ENCODE measurements at places on chromosomes 2 and 18.

GRCh38 chr18:45602926-45603325 lies 12.3 kb upstream of the SLC14A2 start:
- DNase-seq: peak; percentile 79

DNA sequence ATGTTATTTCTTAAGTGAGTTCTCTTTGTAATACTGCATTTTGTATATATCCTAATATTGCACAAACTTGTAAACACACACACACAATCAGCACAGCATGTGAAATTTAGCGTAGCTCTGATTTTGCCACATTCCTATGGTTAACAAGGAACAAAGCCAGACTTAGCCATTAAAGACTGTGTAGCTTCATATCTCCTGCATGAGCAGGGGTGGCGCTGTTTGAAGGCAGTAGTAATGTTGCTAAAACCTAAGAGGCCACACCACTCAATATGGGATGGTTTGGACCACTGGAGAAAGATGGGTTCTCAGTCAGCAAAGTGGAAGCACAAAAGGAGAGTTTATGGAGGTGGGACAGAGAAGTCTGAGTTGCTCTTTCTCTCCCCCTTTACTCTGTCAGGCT lies 61.1 kb upstream of the RND3 start:
- no peak for DNase-seq

- no peak for DNase-seq
Observed at GRCh38 chr2:39930175-39930917, 151.3 kb upstream of the THUMPD2 start.

- DNase-seq: no peak
Observed at GRCh38 chr2:206069417-206069816, 16.6 kb downstream of the INO80D start.

GRCh38 chr2:113167962-113168340 lies 5.8 kb upstream of the PSD4 start:
- no peak for DNase-seq

GRCh38 chr2:203811491-203812221 lies 55.9 kb upstream of the CTLA4 start:
- peak; percentile 89 for DNase-seq

DNA sequence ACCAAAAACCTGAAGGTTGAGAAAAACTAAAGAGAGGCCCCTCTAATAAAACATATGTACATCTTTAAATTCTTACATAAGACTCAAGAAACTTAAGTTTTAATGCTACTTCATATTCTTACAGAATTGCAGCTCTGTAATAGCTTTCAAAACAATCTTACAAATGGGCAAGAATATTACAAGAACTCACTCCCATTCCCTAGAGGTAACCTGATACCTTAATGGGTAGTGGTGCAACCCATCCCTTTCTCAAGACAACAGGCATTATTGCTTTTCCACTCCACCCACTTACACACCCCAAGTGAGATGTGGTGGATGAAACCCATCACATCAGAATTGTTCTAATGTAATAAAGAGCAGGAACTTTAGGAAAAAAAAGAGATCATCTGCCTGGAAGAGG lies 103.7 kb downstream of the RBMS1 start:
- DNase-seq: no peak

DNA sequence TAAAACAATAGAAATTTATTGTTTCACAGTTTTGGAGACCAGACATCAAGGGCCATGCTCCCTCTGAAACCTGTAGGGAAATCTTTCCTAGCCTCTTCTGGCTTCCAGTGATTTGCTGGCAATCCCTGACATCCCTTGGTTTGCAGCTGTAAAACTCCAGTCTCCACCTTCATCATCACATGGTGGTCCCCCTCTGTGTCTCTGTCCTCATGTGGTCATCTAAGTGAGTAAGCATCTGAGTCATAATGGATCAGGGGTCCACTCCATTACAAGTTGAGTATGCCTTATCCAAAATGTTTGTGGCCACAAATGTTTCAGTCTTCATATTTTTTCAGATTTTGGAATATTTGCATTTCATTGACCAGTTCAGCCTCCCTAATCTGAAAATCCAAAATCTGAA lies 5.6 kb upstream of the SGPP2 start:
- no peak for DNase-seq

DNA sequence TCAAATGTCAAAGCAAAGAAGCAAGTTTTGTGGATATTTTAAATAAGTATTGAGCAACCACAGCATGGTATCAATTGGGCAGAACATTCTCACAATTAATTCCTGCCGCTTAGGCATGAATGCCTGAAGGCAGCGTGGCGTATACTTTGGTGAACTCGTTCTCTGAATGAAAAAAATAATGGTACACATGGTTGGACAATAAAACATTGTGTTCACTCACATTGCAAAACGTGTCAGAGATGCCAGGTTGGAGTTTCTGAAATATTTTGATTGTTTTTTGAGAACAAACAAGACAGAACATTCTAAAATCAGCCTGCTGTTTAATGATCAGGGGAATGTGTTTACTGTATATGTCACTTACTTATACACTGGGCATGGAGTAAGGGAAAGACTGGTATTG lies 254.2 kb downstream of the CDH2 start:
- DNase-seq: no peak

DNA sequence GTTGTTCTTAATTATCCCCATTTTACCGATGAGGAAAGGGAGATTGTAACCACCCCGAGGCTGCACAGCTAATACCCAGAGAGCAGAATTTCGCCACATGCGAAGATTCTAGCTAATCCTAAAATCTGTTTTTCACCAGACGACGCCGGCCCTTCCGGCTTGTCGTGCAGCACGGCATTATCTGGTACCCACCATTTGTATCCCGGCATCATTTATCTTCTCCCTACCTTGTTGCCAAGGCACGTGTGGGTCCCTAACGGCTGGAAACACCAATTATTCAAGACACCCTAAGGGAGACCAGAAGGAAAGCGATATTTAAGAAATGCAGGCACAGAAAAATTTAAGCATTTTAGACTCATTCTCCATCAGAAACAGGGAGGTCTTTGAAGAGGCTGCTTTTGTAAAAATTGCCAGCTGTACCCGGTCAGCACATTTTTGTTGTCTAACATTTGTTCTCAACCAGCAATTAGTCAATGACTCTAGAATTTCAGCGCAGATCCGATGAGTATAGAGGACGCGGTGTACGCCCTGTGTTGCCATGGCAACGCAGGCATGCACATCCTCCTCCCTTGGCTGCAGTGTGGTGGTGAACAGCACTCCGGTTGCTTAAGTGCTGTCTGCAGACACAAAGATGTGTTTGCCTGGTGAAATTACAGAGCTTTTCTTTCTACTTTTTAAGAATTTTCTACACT lies 111.6 kb downstream of the AGAP1 start:
- DNase-seq: peak; percentile 80

DNA sequence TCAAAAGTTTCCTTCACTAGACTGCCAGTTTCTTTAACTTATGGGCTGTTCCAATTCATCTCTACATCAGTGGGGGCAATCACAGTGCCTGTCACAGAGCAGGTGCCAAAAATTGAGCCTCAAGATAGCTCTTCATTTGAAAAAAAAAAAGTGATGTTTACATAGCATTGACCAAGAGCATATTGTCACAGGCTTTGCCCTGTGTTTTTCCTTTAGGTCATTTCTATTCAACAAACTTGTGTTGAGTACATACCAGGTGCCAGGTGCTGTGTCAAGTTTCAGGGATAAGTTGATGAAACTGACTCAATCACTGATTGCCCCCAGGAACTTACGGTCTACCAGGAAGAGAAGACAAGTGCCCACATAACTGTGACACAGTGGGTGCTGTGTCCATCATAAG lies 22.2 kb upstream of the NT5C1B start:
- DNase-seq: no peak

GRCh38 chr18:31041271-31042083 lies 1.1 kb downstream of the DSC3 start:
- peak; percentile 36 for DNase-seq

DNA sequence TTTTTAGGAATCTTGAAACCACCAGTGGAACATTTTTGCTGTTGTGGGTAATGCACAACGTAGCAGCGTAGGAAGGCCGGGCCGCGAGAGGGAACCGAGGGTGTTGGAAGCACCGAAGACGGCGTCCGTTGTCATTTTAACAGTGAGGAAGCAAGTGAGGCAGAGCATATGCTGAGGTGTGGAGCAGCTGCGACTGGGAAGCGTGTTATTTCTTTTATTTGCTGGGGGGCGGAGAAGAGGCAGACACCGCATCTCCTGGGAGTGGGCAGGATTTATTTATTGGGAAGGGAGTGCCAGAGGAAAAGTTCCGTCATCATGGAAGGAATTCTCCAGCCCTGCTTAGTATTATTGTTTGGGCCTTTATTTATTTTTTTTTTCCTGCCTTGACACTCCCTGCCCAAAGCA lies 232.8 kb downstream of the KLHL29 start:
- DNase-seq: no peak

- no peak for DNase-seq
Observed at GRCh38 chr2:70718241-70718640, 49.8 kb downstream of the ADD2 start.

- DNase-seq: no peak
Observed at GRCh38 chr2:95026471-95027368, 1.2 kb downstream of the MAL start.

GRCh38 chr2:8413589-8414135 lies 268.2 kb upstream of the ID2 start:
- no peak for DNase-seq

DNA sequence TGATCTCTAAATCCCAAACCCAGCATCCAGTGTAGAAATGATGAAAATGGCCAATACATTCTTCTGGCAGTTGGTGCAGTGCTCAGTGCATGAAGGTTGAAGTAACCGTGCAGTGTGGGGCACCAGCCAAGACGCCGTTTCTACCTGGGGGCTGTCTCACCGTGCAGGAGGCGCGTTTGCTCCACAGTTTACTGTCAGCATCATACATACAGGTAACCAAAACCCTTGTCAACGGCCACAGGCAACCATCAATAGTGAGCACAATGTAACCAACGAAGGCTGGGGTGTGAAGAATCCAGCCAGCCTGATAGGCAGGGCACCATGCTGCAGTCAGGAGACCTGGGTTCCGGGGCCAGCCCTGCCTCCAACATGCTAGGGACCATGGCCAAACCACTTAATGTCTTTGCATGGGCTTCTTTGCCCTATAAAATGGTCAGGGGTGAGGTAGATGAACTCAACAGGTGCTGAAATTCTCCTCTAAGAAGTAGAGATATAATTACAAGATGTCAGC lies 127.5 kb upstream of the ID2 start:
- DNase-seq: no peak

GRCh38 chr2:97805776-97806175 lies 92.4 kb downstream of the ZAP70 start:
- DNase-seq: no peak

DNA sequence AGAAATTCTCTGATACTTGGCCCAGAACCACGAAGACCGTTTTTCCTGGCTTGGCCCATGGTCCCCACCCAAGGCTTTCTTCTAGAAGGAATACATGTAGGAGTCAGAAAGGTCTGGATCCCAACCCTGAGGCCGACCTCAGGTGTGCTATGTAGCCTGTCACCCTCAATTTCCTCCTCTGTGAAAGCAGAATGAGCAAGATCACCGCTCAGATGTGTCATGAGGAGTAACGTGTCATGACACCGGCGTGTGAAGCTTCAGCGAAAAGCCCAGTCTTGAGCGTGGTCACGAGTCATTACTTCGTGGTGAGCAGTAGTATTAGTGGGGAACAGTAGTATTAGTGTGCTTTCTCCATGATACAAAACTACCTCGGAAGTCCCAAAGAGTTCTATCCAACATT lies 103.4 kb downstream of the ALPK2 start:
- DNase-seq: peak; percentile 89

DNA sequence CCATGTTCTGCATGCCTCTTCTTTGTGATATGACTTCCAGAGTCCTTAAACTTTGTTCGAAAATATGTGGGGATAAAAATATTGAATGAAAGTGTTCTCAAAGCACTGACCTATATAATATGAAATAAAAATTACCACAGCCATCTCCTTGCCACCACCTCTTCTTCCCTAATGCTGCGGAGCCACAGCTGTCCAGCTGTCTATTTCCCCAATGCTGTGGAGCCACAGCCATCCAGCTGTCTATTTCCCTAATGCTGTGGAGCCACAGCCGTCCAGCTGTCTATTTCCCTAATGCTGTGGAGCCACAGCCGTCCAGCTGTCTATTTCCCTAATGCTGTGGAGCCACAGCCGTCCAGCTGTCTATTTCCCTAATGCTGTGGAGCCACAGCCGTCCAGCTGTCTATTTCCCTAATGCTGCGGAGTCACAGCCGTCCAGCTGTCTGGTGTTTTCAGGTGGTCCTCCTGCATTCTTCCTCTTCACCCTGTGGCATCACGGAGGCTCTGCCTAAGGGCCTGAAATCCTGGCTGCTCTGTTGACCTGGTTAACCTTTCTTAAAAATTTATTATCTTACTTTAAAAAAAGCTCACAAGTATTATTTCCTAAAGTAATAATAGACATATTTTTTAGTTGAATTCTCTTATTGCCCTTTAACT lies 266.1 kb upstream of the MEX3C start:
- no peak for DNase-seq

GRCh38 chr2:189466656-189467055 lies 25.4 kb downstream of the WDR75 start:
- peak; percentile 18 for DNase-seq

- peak; percentile 62 for DNase-seq
Observed at GRCh38 chr2:226671141-226671676, 128.4 kb downstream of the IRS1 start.

DNA sequence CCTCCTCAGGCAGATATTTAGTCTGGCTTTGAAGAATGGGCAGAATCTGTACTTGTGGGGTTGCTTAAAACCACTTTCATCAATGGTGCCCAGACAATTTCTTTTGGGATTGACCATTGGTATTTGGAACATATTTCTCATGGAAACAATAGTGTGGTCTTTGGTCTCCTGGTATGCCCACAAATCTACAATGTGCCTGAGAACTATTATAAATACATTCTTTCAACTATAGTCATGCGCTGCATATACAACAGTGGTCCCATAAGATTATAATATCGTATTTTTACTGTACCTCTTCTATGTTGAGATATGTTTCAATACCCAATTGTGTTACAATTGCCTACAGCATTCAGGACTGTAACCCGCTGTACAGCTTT lies 34.8 kb upstream of the PPP4R1 start:
- no peak for DNase-seq

GRCh38 chr18:6579486-6579885 lies 150.0 kb upstream of the ARHGAP28 start:
- DNase-seq: no peak

DNA sequence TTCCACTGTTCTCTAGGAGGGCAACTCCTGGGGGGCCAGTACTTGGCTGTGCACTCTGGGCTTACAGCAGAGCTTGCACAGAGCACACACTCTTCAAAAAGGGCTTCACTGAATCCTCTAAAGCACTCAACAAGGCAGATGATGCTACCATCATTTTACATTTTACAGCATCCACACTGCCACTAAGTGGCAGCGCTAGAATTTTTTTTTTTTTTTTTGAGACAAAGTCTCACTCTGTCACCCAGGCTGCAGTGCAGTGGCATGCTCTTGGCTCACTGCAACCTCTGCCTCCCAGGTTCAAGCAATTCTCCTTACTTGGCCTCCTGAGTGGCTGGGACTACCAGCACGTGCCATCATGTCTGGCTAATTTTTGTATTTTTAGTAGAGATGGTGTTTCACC lies 8.6 kb downstream of the AMMECR1L start:
- no peak for DNase-seq

- DNase-seq: no peak
Observed at GRCh38 chr2:3317871-3318590, 59.6 kb downstream of the EIPR1 start.

- no peak for DNase-seq
Observed at GRCh38 chr2:146388757-146389156, 1456.1 kb upstream of the ACVR2A start.

Measured in bronchial epithelial cell (primary cell).